ENCODE measurements at places on chromosomes 6 and 20.

GRCh38 chr6:106574741-106575458 is 54.4 kb downstream of the RTN4IP1 start:
- no peak for DNase-seq

DNA sequence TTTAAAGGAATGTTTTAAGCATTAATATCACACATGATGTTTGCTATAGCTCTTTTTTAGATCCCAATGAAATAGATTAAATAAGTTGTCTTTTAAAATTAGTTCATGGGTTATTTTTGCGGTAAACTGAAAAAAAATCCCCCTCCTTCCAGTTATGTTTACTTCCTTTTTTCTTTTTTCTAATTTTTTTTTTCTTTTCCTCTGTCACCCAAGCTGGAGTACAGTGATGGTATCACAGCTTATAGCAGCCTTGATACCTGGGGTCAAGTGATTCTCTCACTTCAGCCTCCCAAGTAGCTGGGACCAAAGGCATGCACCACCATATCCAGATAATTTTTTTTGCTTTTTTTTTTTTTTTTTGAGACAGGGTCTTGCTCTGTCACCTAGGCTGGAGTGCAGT is 17.8 kb upstream of the SCAF8 start:
- DNase-seq: no peak

GRCh38 chr6:20129290-20130088 is 82.8 kb downstream of the MBOAT1 start:
- DNase-seq: no peak

- DNase-seq: no peak
Measured at GRCh38 chr20:18506744-18507143, 996 bp upstream of the SEC23B start.

- no peak for DNase-seq
Measured at GRCh38 chr20:18176318-18176785, 38.7 kb downstream of the KAT14 start.

- DNase-seq: no peak
Measured at GRCh38 chr6:42141603-42142117, 760 bp downstream of the C6orf132 start.
